Gastroesophageal sphincter (tissue), 4 donors: ENCODE measurements at places on chromosomes 1 and 21. TPM values are rescaled to one million over a fixed set of nuclear protein-coding genes. Genes with fewer than 3 reads are reported as not detected.

- ATAC-seq: no peak
These were observed 124.4 kb upstream of the HOOK1 start for GRCh38 chr1:59690171-59690930.

- ATAC-seq: peak; percentile 51
These were observed 9.9 kb downstream of the SNRPE start for GRCh38 chr1:203871114-203871880.

The SH2D5 gene
- 0.47 TPM for total RNA-seq

GRCh38 chr1:33547576-33547975 lies 75.1 kb downstream of the ZSCAN20 start:
- ATAC-seq: no peak

GRCh38 chr1:245201827-245202226 lies 47.0 kb downstream of the KIF26B start:
- no peak for ATAC-seq

GRCh38 chr1:55012661-55013060 lies 13.9 kb downstream of the BSND start:
- ATAC-seq: no peak

The AIM2 gene
- total RNA-seq: 0.30 TPM

The BECN2 gene
- not detected for total RNA-seq

The TGFB2 gene
- total RNA-seq: 3.3 TPM

- ATAC-seq: peak; percentile 17
These were observed 257.0 kb downstream of the SIPA1L2 start for GRCh38 chr1:232372841-232373440.

- no peak for ATAC-seq
These were observed 9.3 kb downstream of the MIER1 start for GRCh38 chr1:66933887-66934700.

DNA sequence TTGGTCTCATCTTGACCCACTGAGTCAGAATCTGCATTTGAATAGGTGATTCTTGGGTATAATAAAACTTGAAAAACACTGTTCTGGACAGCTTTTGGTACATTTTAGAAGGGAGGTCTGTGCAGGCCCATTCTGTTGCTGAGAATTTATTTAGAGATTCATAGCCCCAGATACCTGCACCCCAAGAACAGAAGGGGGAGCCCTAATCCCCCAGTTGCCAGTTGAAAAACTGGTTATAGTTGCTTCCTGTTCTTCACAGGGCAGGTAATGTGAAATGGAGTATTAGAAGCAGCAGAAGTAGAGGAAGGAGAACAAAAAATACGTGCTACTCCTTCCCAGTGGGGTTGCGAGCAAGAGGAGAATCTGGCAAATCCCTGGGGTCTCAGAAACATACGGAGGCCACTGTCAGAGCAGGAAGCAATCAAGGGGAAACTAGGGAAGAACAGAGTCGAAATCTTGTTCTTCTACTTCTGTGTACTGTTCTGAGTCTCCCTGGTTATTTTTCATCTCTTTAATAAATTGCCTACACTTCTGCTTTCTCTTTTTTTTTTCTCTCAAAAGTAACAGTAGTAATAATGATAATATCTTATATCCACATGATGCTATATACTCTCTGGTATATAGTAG lies 4.6 kb upstream of the CLCA2 start:
- ATAC-seq: no peak

GRCh38 chr1:159943908-159944622 lies 1.3 kb downstream of the IGSF9 start:
- ATAC-seq: no peak

GRCh38 chr1:174040387-174040786 lies 18.2 kb upstream of the RC3H1 start:
- ATAC-seq: no peak

DNA sequence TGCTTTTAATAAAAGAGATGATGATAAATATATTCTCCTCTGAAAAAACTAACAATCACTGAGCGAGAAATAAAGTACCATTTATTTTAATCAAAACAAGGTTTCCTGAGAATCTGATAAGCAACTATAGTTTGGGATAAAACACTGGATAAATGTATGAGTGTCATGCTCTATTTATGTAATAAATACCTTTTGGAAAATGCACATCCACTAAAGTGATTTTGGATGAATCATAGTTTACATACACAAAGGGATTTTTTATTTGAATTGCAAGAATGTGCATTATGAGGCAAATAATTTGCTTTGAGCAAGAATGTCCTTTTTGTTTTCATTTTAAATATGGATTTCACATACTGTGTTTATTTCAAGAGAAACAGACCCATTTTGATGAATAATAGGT lies 1483.5 kb downstream of the MRPL39 start:
- no peak for ATAC-seq

DNA sequence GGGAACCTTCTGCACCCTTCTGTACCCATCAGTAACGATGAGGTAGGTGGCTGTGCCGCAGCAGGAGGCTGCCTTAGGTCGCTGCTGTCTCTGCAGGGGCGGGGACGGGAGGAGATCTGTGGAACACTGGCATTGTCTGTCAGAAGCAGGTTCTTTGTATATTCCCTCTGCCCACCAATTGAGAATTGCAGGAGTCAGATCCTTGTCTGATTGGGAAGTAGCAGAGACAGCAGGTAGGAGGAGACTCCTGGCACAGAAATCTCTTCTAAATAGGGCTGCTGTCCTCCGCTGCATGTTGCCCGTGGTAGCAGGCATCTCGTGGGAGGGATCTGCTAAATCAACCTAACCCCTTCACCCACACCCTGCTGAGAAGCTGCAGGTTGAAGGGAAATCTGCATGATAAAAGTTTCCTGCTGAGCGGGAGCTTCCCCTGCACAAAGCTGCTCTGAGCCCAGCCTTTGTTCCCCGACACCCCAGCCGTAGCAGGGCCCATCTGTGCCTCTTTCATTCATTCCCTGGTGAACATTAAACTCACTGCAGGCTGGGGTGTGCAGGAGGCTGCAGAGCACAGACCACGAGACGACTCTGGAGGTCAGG lies 15.9 kb downstream of the SARS1 start:
- no peak for ATAC-seq

- ATAC-seq: no peak
These were observed 57.5 kb upstream of the PLPPR5 start for GRCh38 chr1:99062192-99062591.

DNA sequence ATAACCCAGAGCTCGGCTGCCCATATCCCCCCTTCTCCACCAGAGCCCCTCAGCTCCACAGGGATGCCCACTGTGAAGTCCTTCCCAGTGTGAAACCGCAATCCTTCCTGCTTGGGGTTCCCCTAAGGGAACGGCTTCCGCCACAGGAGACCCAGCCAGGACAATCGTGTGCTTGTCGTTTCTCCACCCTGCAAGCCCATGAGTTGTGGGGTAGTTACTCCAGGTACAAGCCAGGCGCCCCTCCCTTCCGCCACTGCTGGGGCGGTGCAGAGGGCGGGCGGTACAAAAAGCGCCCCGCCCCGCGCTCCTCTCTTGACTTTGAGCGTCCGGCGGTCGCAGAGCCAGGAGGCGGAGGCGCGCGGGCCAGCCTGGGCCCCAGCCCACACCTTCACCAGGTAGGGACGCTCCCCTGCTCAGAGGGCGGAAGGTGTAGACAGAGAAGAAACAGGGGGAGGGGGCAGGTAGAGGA lies at the start of gene TINAGL1:
Gene TINAGL1 (plus strand): TSS at position 315 of the 469 bp plus-strand sequence. CDS start 634 bp downstream, outside the sequence.
- peak; percentile 37 for ATAC-seq

DNA sequence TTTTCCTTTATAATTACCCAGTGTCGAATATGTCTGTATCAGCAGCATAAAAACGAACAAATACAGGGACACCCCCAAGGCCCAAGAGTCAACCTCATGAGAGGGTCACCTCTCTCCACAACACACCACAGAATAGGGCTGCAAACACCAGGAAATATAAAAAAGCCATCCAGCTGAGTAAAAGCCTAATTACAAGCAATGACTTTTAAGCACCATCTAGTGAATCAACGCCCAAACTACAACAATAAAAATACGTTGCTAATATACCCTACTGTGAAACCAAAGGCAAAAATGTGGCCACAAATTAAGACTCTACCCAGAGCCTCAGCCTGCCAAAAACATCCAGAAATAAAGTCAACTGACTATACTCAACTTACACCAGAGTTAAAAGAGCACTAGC lies 817.9 kb upstream of the NEGR1 start:
- ATAC-seq: no peak

The RAB25 gene
- not detected for total RNA-seq

The IGSF21 gene
- 3.5 TPM for total RNA-seq

- peak; percentile 23 for ATAC-seq
These were observed 35.5 kb downstream of the CAPN2 start for GRCh38 chr1:223747838-223748335.

DNA sequence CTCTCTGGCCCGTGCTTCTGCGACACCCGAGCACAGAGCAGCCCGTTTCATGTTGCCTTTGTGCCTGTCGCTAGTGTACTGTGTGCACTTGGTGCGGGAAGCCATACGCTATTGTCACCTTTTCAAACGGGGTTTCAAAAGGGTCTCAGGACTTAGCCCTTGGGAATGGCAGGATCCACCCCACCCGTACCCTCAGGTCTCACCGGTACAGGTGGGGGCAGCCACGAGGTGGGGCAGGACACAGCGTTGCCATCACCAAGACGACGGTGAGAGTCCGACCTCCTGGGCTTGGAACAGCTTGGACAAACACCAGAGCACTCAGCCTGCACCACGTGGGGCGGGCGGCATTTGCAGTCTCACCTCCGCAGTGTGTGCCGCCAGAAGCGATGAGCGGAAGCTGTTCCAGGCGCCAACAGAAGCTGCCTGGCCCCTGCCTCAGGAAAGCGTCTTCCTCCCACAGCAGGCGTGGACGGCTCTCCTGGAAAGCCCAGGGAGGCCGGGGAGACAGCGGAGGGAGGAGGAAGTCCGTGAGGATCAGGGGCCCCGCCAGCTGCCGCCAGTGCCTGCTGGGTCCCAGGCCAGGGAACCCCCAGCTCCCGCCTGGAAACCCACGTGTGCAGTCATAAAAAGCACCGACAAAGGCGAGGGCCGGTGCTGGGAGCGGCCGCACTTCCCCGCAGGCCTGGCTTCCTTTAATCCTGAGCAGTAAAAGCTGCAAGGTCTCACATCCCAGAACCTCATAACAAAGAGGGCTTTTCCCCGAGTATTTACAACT lies 131.3 kb upstream of the ARHGEF16 start:
- no peak for ATAC-seq

GRCh38 chr1:46301406-46301807 lies 2.0 kb downstream of the LRRC41 start:
- no peak for ATAC-seq

- no peak for ATAC-seq
These were observed 64.8 kb downstream of the DPT start for GRCh38 chr1:168664069-168664834.

The GPA33 gene
- not detected for total RNA-seq
